ENCODE measurements at places on chromosomes 5 and 9. TPM values are rescaled to one million over a fixed set of nuclear protein-coding genes. Genes with fewer than 3 reads are reported as not detected.

GRCh38 chr9:14488421-14489190 lies 174.7 kb upstream of the NFIB start:
- DNase-seq = no peak

- no peak for DNase-seq
These were observed 592.0 kb upstream of the WWC1 start for GRCh38 chr5:167699432-167699831.

DNA sequence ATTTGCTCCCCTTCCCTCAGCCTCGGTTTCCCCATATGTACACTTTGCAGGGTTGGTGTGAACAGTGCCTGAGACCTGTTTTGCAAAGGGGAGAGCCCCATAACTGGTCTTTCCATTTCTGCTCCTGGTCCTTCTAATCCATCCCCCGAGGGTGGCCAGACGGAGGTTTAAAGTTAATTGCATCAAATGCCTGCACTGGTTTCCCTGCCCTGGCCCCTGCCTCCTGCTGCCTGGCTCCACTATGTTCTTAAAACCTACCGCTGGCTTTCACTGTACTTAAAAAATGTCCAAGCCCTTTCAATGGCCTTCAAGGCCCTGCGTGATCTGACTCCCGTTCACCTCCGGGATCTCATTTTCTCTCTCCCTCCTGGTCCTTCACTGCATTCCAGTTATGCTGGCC lies 183.0 kb downstream of the RGS3 start:
- peak; percentile 14 for DNase-seq

GRCh38 chr9:92004045-92004392 lies 54.0 kb upstream of the ROR2 start:
- DNase-seq = no peak

DNA sequence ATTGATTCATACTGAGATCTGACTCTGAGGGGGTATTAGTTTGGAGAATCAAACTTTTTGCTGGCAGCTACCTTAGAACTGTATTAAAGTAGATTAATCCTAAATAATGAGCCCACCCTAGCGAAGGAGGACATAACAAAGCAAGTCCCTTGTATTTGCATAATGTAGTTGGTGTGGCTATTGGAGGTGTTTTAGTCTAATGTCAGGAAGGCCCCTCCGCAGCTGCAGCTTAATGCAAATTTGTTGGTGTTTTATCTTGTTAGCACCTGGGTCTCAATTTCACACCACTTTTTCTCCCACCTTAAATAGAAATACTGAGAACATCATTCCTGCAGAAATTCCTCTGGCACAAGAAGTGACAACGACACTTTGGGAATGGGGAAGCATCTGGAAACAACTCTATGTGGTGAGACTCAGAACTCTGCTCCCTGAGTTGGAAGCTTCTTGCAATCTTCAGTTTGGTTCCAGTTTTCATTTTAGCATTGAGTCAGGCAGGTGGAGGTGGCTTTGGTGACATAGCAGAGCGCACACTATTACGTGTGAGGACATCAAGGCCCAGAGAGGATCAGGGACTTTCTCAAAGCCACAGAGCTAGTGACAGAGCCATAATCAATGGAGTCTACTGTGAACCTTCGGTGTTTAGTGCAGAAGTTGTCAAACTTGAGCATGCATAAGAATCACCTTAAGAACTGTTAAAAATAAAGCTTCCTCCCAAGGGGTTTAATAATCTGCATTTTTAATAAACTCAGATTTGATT lies 33.9 kb downstream of the DOCK2 start:
- no peak for DNase-seq

DNA sequence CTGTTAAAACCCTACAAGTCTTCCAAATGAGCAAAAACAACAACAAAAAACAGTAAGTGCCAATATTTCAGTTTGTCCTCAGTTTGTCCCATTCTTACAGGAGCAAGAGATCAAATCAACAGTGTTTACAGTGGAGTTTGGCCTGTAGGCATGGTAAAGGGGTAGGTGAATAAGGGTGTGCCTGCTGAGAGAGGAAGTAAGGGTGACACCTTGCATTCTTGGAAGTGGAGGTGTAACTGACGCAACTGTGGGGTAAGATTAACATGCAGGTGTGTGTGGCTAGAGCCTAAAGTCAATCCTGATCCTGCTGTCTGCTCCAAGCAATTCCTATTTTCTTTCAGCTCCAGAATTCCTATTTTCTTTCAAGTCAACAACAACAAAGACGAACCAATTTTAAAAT lies 43.4 kb downstream of the PFDN1 start:
- no peak for DNase-seq

GRCh38 chr5:91281401-91281800 lies 101.7 kb downstream of the ARRDC3 start:
- no peak for DNase-seq

- DNase-seq = no peak
These were observed 27.2 kb downstream of the NDUFAF2 start for GRCh38 chr5:60972231-60972630.

GRCh38 chr5:165000479-165001190 lies 1495.2 kb downstream of the MAT2B start:
- DNase-seq = no peak

DNA sequence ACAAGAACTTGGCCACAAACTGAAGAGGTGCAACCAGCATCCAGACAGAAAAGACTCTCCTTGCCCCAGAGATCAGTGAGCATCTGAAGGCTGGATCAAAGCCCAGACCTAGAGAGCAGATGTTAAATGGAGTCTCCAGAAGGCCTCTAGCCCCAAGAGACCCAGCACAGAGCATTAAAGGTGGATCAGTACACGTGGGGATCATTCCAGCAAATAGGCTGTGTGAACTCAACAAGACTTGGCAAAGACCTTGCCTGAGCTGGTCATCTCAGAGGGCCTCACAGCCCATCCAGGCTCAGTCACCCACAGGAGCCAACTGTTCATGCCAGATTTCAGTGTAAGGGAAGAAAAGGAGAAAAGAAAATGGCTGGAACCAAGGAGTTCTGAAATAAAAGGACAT lies 214.0 kb downstream of the ENC1 start:
- no peak for DNase-seq

- no peak for DNase-seq
These were observed 94.5 kb downstream of the LMNB1 start for GRCh38 chr5:126871441-126871840.

DNA sequence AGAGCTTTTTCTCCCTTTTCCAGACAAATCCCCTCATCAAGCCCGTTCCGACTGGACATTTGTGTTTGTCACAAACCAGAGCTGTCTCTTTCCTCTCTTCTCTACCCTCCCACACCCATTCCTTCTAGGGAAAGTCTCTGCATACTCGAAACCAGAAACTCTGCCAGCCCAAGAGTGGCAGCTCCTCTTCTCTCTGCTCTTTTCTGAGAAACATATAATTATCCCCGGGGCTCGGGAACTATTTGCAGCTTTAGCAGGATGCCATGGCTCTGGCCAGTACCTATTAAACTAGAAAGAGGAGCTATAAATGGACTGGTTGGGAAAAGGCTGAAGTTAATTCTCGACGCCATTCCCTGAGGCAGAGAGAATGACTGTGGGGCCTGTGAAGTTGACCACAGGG lies 82.6 kb downstream of the SH3PXD2B start:
- no peak for DNase-seq

GRCh38 chr5:173880306-173880985 lies 7.7 kb upstream of the CPEB4 start:
- no peak for DNase-seq

DNA sequence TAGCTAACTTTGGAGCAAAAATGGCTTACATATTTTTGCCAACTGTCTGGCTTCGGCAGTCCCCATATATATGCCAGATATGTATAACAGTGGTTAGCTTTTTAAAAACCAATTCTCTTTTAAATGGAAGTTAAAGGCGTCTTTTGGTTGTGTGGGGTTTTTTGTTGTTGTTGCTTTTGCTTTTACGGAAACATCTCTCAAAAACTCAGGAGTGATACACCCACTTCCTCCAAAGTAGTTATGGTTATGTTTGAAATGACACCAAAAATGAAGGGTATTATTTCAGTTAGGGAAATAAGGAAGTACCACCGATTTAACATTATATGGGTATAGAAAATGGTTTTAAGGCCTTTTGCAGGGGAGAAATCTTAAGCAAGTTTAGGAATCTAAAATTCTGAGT lies 2.3 kb downstream of the CNOT8 start:
- no peak for DNase-seq

- peak; percentile 31 for DNase-seq
These were observed 2.3 kb downstream of the P4HA2 start for GRCh38 chr5:132225165-132226032.

DNA sequence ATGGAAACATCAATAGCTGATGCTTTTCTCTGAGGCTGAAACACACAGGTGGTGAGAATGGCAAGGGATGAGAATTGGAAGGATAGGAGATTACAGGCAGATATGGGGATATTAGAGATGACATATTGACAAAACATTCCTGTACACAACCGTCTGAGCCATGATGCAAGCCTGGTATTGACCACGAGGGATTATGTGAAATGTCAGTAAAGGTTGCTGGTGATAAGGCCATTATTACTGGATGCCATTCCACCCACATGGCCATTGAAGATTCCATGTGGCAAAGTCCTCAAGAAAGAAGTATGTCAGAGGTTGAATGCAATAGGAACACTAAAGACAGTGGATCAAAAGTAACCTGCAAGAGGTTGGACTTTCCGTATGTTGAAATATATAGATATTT lies 15.7 kb downstream of the GRAMD2B start:
- DNase-seq = no peak

DNA sequence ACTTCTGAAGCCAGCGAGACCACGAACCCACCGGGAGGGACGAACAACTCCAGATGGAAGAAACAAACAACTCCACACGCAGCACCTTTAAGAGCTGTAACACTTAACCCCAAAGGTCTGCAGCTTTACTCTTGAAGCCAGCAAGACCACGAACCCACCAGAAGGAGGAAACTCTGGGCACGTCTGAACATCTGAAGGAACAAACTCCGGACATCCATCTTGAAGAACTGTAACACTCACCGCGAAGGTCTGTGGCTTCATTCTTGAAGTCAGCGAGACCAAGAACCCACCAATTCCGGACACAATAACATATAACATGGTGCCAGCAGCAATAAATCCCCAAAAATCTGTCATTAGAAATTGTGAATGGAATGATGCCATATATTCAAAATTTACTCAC lies 180.9 kb downstream of the TLE1 start:
- no peak for DNase-seq

- no peak for DNase-seq
These were observed 41.9 kb upstream of the PLPP6 start for GRCh38 chr9:4620057-4620765.

GRM6 gene
- not detected for total RNA-seq

PELO gene
- 24.6 TPM for total RNA-seq

TRIM7 gene
- 0.18 TPM for total RNA-seq

SNAPC4 gene
- total RNA-seq = 4.0 TPM

KCNV2 gene
- not detected for total RNA-seq

NFIB gene
- total RNA-seq = 32.0 TPM

PCDHB16 gene
- total RNA-seq = 0.25 TPM

SLCO6A1 gene
- not detected for total RNA-seq

PCDHGC3 gene
- total RNA-seq = 10.6 TPM

SLC28A3 gene
- 0.07 TPM for total RNA-seq

FGF1 gene
- total RNA-seq = 0.56 TPM
